ENCODE measurements at places on chromosomes 7 and 10.

DNA sequence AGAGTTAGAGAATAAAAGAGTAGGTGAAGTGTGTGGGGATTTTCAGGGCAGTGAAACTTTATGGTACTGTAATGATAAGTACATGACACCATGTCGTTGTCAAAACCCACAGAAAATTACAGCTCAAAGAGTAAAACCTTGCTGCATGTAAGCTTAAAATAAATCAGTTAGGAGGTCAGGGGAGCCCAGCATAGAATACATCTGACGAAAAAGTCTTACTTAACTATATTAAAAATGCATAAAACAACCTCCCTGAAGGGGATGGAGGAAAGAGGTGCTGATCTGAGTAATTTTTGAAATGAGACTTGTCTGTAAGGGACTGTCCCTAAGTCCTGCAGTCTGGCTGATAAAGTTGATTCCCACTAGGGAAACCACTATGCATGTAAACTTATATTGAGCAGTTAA, 49.8 kb upstream of the AKR1E2 start:
- DNase-seq = no peak

DNA sequence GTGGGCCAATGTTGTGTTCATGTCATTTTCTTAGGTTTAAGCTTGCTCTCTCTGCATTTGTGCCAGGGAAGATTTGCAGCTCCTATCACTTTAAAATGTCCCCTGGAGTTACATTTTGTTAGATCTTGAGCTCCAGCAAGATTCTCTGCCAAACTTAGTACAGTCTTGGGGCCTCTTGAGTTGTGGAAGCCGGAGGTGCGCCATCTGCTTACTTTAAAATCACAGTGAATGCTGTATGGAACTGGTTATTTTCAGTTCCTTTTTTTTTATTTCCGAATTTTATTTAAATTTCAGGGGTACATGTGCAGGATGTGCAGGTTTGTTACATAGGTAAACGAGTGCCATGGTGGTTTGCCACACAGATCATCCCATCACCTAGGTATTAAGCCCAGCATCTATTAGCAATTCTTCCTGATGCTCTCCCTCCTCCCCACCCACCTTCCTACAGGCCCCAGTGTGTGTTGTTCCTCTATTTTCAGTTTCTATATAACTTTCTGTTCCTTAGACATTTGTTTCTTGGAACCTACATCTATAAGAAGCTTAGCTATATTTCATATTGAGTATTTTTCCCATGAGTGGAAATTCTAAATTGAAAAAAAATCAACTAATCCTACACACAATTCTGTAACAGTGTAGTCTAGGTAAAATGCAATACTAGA, 114.4 kb upstream of the CREB5 start:
- DNase-seq = no peak

DNA sequence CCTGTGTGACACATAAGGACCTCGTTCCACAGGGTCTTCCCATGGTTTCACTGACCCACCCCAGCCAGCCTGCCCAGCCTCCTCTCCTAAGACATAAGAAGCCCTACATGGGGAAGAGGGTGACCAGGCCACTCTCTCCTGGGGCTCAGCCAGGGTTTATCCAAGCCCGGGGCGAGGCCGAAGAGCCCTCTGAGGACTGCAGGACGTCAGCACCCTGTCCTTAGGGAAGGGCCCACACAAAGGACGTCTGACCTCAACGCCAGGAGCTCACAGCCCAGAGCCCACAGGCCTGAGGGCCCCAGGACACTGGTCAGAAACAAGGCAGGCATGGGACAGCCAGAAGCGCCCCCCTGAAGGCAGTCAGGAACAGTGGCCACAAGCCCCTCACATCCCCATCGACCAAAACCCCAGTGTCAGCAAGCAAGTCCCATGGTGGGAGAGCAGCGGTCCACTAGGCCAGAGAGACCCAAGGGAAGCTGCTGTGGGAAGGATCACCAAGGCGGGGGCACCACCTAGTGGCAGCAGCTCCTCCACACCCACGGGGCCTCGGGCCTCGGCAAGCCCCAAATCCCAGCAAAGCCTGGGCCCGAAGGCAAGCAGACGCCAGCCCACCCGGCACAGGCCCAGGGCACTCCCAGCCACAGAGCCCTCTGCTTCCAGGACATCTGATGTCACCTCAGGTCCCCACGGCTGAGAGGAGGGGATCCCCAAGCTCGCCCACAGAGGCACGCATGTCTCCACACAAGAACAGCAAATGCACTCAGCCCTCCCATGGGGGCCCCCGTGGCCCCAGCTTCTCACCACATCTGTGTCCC, 23.4 kb downstream of the MAD1L1 start:
- peak; percentile 36 for DNase-seq

GRCh38 chr10:128054163-128054970, 71.9 kb downstream of the MKI67 start:
- no peak for DNase-seq

GRCh38 chr7:69232445-69233376, 365.6 kb upstream of the AUTS2 start:
- no peak for DNase-seq

DNA sequence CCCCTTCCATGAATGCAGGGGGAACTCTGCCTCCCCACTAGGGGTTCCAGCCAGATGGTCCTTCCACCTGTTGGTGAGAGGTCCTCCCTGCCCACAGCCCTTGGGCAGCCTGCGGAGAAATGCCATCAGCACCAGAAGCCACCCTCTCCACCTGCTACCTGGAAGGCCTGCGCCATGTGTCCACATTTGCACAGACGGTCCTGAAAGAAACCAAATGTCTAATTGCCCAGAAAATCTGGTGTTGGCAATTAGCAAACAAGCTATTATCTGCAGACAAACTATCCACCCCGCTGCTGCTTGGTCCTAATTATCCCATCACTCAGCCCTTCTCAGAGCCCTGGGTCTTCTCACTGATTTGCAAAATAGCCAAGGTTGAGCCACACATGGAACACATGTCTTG, 32.3 kb downstream of the HSPA12A start:
- no peak for DNase-seq

- no peak for DNase-seq
These were observed 108.7 kb downstream of the ETV1 start for GRCh38 chr7:13880789-13881188.

DNA sequence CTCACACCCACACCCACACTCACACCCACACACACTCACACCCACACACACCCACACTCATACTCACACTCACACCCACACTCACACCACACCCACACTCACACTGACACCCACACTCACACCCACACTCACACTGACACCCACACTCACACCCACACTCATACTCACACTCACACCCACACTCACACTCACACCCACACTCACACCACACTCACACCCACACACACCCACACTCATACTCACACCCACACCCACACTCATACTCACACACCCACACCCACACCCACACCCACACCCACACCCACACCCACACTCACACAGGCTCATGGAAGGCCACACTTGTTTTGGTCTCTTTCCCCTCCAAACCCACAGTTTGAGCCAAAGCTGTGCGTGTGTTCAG, 2.9 kb downstream of the FOXI2 start:
- no peak for DNase-seq

DNA sequence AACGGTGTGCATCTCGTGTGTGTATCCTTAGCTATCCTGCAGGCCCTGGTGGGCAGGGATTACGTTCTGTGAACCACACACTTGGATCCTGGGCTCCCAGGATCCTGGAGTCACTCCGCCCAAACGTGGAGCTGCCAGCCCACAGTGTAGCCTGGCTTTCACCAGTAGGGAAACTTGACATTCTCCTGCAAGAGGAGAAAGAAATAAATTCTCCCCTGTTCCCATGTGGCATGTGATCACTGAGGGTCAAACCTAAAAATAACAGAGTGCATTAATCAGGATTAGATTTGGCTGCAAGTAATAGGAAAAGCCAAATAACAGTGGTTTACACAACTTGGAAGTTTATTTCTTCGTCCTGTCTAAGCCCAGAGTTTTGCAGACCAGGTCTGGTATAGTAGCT, 32.3 kb downstream of the PALD1 start:
- no peak for DNase-seq

DNA sequence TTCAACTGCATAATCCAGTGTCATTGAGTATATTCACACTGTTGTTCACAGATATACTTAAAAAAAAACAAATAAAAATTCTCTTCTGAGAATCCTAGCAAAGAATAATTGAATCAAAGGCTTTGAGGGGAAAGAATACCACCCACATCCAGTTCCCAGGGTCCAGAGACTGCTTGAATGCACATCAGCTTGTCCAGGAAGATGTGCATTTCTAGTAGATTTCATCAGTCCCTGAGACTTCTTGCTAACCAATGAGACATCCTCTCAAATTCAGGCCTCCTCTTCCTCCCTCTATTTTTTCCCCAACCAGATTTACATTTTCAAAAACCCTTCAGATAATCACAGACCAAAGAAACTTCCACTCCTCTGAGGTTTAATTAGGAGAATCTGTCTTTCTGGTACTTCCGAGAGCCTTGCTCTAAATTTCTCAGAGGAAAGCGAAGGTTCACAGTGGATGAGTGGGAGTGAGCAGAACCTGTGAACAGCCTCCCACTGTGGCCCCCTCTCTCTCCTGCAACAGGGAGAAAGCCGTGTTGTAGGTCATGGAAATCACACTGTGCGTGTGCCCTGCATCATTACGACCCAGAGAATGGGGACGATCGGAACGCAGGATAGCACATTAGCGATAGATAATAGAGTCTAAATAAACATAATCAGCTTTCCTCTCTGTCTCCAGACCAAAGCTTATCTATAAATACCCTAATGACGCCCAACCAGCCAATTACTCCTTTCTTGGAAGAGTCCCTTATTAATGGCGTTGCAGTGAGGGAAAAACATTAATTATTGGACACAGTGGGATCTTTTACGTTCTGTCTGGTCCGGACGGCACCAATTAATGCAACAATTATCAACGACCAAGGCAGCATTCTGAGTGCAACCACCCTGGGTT, 212.5 kb downstream of the EMX2 start:
- DNase-seq = no peak

GRCh38 chr10:101588879-101589278, 758 bp downstream of the DPCD start:
- DNase-seq = no peak

DNA sequence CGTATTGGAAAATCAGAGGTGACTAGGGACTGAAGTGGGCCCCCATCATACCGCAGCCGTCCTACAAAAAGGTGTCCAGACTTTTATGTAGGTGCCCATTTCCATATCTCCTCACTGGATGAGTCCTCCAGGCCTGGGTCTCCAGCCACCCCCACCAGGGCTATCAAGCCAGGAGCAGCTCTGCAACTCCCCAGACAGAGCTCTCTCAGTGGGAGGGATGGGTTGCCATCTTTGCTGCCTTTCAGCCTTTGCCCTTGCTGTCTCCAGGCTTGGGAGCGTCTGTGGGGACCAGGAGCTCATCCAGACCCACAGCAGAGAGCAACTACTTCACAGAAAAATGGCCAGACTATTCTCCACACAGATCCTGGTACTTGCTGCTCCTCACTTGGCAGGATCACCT, 802.7 kb upstream of the IGFBP3 start:
- no peak for DNase-seq

- DNase-seq = no peak
These were observed 91.1 kb downstream of the CXCL12 start for GRCh38 chr10:44293842-44294241.

DNA sequence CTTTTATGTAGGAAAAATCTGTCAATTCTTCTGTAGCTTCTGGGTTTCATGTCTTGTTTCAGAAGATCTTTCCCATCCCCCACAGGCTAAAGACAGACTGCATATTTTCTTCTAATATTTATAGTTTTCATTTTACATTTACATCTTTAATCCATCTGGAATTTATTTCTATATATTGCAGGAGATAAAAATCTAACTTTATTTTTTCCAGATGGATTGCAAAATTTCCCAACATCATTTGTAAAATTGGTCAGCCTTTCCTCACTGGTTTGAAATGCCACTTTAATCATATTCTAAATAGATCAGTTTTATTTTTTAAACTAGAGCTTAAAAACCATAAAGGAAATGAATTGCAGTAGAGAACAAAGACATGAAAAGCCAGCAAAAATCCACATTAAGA, 46.9 kb downstream of the TMEM26 start:
- no peak for DNase-seq

- no peak for DNase-seq
These were observed 56.2 kb upstream of the DPYSL4 start for GRCh38 chr10:132130286-132131265.

- no peak for DNase-seq
These were observed 231.2 kb downstream of the PLXNA4 start for GRCh38 chr7:132345030-132345429.

DNA sequence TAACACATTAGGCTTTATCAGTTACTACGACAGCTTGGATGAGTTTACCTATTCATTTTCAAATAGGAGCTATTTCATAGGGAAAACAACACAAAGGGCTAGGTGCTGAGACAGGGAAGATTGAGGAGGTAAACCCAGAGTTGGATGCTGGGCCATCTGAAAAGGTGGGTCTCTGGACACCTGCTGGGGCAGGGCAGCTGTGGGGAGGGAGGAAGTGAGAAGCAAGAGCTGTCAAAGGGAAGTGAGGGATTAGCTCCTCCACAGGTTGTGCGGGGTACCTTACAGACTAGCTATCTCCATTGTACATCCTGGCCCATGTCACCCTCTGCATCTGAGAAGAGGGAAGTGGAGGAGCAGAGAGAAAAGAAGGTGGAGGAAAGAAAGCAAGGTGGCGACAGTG, 48.9 kb downstream of the BLNK start:
- no peak for DNase-seq

GRCh38 chr7:39228946-39229345, 251.2 kb downstream of the POU6F2 start:
- no peak for DNase-seq

DNA sequence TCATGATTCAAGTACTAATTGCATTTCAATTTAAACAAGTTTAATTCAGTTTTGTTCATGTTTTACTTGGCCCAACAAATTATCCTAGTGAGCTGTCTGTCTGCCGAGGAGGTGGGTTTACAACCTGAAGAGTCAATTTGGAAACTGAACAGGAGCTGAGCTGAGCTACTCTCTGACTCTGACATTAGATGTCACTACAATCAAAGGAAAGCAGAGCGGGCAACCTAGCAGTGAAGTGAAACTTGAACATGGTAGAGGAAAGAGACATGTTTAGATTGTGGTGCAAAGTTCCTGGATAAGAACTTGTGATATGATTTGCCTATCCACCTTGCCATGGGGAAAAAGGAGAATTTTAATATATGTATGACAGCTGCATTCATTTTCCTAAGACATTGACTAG, 9.6 kb upstream of the AGR3 start:
- peak; percentile 52 for DNase-seq

GRCh38 chr7:100432053-100432452, 2.4 kb downstream of the MEPCE start:
- no peak for DNase-seq

Data from CD8-positive, alpha-beta T cell (primary cell).